ENCODE measurements at places on chromosomes 11 and 22. TPM values are rescaled to one million over a fixed set of nuclear protein-coding genes. Genes with fewer than 3 reads are reported as not detected.

- H3K27ac ChIP-seq = peak overlapping the region; percentile 45
- H3K4me1 ChIP-seq = peaks cover 10% of the 10 kb centered on the region
- peak overlapping the region; percentile 55 for H3K4me3 ChIP-seq
- peak; percentile 35 for DNase-seq
These were observed 29.2 kb upstream of the PLET1 start for GRCh38 chr11:112289588-112290492.

The SEZ6L gene
- total RNA-seq = not detected

DNA sequence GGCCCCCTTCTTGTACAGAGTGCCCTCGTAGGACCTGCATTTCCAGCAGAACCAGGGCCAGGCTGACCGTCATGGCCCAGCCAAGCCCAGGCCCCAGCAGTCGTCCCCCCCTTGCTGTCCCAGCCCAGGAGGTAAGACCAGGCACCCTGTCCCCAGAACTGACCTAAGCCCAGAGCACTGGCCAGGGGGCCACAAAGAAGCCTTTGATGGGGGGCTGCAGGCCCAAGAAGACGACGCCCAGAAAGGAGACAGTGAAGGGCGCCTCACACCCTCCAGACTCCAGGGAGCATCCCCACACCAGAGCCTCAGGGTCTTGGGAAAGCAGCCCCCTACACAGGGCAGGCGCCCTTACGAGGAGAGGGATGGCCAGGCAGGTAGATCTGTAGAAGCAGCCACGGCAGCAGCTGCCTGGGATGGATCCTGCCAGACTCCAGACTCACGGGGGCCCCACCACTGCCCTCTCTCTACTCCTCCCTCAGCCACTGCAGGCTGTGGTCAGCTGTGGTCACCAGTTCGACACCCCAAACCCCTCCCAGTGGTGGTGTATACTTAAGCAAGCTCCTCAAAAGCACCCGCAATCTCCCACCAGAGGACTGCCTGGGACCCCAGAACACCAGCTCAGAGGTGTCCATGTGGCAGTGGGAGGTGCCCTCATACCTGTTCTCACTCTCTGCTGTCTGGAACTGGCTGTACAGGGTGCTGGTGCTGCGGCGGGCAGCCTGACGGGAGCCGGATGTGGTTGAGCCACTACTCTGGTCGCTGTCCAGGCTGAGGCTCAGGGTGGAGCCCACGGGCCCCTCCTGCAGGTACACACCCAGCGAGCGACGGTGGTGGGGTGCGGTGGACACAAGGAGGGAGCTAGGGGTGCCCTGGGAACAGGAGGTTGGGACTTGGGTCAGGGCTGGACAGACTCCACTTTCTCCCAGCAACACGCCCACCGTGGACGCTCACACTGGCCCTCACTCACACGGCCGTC is 27.0 kb downstream of the SBF1 start:
- H3K4me3 ChIP-seq = no peak overlapping the region
- no peak overlapping the region for H3K27ac ChIP-seq
- no peaks in the 10 kb centered on the region for H3K4me1 ChIP-seq
- no peaks in the 10 kb centered on the region for H3K27me3 ChIP-seq

GRCh38 chr22:35611200-35611890 is 5.8 kb downstream of the MB start:
- no peak for DNase-seq
- no peaks in the 10 kb centered on the region for H3K36me3 ChIP-seq
- H3K4me3 ChIP-seq = no peak overlapping the region
- H3K4me1 ChIP-seq = no peaks in the 10 kb centered on the region
- peaks cover 55% of the 10 kb centered on the region for H3K27me3 ChIP-seq

The OR2D2 gene
- total RNA-seq = 0.28 TPM

- H3K36me3 ChIP-seq = no peaks in the 10 kb centered on the region
- H3K4me3 ChIP-seq = no peak overlapping the region
- no peak overlapping the region for H3K27ac ChIP-seq
- H3K4me1 ChIP-seq = no peaks in the 10 kb centered on the region
- H3K27me3 ChIP-seq = peaks cover 17% of the 10 kb centered on the region
These were observed 20.9 kb upstream of the MPPED1 start for GRCh38 chr22:43390872-43391271.

The RIMBP3B gene
- total RNA-seq = 0.28 TPM

The APOC3 gene
- total RNA-seq = not detected

DNA sequence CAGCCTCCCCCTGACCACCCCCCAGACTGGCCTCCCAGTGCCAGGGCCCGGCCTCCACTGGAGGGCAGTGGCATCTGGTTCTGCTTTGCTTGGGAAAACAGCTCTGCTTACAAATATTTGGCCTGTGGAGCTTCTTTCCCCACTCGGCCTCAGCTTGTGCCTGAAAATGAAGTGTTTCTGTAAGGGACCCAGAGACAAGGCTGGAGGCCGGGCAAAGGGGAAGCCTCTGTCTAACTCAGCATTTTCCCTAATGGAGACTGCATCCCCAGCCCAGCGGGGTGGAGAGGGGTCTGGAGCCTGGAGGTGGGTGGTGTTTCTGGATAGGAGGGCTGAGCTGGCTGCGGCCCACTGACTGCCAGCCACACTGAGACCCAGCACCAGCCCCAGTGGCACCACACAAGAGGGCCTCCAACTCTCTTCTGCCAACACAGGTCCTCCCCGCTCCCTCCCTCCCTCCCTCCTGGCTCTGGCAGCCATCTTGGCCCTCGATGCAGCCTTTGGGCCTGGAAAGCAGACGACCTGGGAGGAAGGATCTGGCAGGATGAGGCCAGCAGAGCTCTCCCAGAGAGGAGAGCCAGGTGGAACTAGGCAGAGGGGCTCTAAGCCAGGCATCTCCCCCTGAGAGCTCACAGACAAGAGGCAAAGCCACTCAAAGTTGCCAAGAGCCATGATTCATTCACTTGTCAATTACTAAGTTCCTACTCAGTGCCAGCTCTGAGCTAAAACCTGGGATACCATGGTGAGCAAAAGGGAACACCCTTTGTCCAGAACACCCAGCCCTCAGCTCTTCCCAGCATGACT is 77.1 kb upstream of the CD82 start:
- H3K36me3 ChIP-seq = no peaks in the 10 kb centered on the region
- peaks cover 7% of the 10 kb centered on the region for H3K27me3 ChIP-seq
- H3K4me3 ChIP-seq = no peak overlapping the region

GRCh38 chr22:33192156-33192555 is 134.0 kb upstream of the SYN3 start:
- H3K4me1 ChIP-seq = no peaks in the 10 kb centered on the region
- DNase-seq = no peak
- H3K27me3 ChIP-seq = no peaks in the 10 kb centered on the region
- no peaks in the 10 kb centered on the region for H3K36me3 ChIP-seq
- no peak overlapping the region for H3K4me3 ChIP-seq

DNA sequence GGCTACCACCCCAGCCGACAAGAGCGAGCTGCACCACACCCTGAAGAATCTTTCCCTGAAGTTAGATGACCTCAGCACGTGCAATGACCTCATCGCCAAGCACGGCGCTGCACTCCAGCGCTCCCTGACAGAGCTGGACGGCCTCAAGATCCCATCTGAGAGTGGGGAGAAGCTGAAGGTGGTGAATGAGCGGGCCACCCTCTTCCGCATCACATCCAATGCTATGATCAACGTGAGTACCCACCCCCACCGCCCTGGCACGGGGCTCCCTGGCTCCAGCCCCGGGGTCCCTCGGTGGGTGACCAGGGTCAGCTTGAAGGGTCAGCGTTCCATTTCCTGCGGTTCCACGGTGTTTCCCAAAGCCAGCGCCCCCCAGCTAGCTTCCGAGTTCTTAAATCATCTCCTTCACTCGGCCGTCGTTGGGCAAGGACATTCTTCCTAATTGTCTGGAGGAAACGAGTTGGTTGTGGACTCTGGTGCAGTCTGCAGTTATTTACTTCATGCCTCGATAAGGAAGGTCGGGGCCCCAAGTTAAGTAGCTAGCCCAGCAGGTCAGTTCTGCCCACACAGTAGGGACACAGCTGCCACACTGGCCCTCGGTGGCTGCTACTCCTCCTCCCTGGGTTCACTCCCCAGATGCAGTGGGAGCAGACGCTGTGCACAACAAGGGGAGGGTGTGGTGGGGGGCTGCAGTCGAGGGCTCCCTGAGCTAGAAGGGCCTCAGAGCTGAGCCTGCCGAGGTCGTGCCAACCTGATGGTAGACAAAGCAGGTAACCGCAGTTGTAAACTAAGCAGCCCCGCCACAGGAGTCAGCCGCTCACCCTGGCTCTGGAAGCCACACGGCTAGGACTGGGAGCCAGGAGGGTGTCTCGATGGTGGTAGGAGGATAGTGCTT is 97.9 kb downstream of the MORC2 start:
- H3K27ac ChIP-seq = no peak overlapping the region
- no peaks in the 10 kb centered on the region for H3K36me3 ChIP-seq
- DNase-seq = no peak

The GRIA4 gene
- 0.36 TPM for total RNA-seq

GRCh38 chr11:111796696-111797095 is 30.5 kb upstream of the PPP2R1B start:
- H3K36me3 ChIP-seq = peaks cover 5% of the 10 kb centered on the region
- DNase-seq = no peak
- no peak overlapping the region for H3K27ac ChIP-seq

GRCh38 chr22:39308614-39309363 is 10.6 kb downstream of the RPL3 start:
- H3K27me3 ChIP-seq = no peaks in the 10 kb centered on the region
- peaks cover 17% of the 10 kb centered on the region for H3K4me1 ChIP-seq
- DNase-seq = peak; percentile 96
- peaks cover 58% of the 10 kb centered on the region for H3K36me3 ChIP-seq

GRCh38 chr11:11977206-11977938 is 31.1 kb downstream of the DKK3 start:
- peak overlapping the region; percentile 95 for H3K27ac ChIP-seq
- H3K4me3 ChIP-seq = no peak overlapping the region
- peaks cover 64% of the 10 kb centered on the region for H3K4me1 ChIP-seq
- peak; percentile 96 for DNase-seq
- H3K36me3 ChIP-seq = peaks cover 13% of the 10 kb centered on the region
- no peaks in the 10 kb centered on the region for H3K27me3 ChIP-seq

- H3K4me1 ChIP-seq = no peaks in the 10 kb centered on the region
- no peak for DNase-seq
- no peaks in the 10 kb centered on the region for H3K27me3 ChIP-seq
- no peak overlapping the region for H3K4me3 ChIP-seq
- H3K36me3 ChIP-seq = peaks cover 9% of the 10 kb centered on the region
These were observed 7.6 kb downstream of the LRRC51 start for GRCh38 chr11:72088076-72088808.

The SLC22A9 gene
- total RNA-seq = not detected

DNA sequence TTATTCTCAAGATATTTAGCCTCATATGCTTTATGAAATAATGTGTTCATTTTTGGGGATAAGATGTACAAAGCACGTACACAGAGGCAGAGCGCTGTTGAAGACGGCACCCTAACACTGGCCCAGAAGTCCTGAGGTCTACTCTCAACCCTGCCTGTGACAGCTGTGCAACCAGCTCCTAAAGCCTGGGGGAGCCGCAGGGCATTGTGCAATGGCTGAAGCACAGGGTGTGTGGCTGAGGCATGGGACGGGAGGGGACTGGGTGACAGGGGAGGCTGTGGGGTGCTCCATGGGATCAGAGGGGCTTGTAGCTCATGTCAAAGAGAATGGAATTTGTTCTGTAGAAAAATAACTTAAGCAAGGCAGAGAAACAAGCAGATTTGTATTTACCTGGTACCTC is 27.7 kb downstream of the FAM227A start:
- H3K36me3 ChIP-seq = no peaks in the 10 kb centered on the region
- no peak for DNase-seq
- no peak overlapping the region for H3K27ac ChIP-seq
- no peaks in the 10 kb centered on the region for H3K27me3 ChIP-seq
- H3K4me3 ChIP-seq = no peak overlapping the region

DNA sequence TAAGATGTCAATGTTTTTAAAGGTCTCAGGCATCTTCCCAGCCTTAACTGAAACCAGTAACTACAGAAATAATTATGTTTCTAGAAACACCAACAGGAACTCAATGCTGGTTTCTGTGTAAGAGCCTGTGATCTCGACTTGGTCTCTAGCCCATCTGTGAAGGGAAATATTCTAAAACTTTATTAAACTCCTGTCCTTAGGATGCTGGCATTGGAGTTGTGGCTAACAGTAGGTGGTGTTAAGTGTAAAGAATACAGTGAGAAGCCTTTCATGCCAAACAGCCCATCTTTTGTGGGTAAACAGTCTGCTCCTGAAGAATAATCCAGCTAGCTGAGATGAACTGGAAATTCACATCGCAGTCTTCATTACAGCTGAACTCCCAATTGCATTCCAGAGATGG is 133.2 kb downstream of the ADAMTS15 start:
- H3K4me1 ChIP-seq = peaks cover 20% of the 10 kb centered on the region
- peak; percentile 19 for DNase-seq
- H3K36me3 ChIP-seq = no peaks in the 10 kb centered on the region

All from IMR-90 (cell line).